ENCODE measurements at places on chromosomes 4 and X. TPM values are rescaled to one million over a fixed set of nuclear protein-coding genes. Genes with fewer than 3 reads are reported as not detected.

- H3K4me1 ChIP-seq, result no peaks in the 10 kb centered on the region
- no peak overlapping the region for H3K4me3 ChIP-seq
- DNase-seq, result no peak
Measured at GRCh38 chrX:73647632-73648322, 84.8 kb downstream of the CHIC1 start.

GRCh38 chrX:48616576-48616975 is 19.3 kb downstream of the WDR13 start:
- H3K36me3 ChIP-seq, result no peaks in the 10 kb centered on the region
- no peaks in the 10 kb centered on the region for H3K27me3 ChIP-seq
- H3K27ac ChIP-seq, result no peak overlapping the region
- no peaks in the 10 kb centered on the region for H3K4me1 ChIP-seq

DNA sequence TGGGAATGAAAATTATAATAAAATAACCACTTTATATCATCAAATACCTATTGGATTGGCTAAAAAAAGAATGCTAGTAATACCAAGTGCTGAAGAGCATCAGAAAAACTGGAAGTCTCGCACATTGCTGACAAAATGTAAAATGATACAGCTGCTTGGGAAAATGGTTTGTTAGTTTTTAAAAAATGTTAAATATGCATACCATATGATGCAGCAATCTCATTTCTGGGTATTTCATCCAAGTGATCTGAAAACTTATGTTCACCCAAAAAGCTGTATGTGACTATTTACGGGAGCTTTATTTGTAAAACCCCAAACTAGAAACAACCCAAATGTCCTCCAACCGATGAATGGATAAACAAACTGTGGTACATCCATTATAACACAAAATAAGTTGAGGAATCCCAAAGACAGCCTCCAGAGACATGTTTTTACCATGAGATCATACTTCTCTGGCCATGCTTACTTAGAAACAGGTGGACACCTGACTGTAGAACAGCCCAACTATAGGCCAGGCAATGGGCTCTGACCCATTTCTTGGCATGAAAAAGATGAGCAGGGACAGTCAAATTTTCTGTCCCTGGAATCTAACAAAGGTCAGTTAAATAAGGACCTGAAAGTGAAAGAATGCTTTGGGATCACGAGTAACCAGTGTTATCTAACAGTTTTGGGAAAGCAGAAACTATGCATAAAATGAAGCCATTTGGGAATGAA is 47.5 kb upstream of the FAM120C start:
- DNase-seq, result no peak
- H3K4me3 ChIP-seq, result no peak overlapping the region
- H3K36me3 ChIP-seq, result no peaks in the 10 kb centered on the region
- no peaks in the 10 kb centered on the region for H3K4me1 ChIP-seq

DNA sequence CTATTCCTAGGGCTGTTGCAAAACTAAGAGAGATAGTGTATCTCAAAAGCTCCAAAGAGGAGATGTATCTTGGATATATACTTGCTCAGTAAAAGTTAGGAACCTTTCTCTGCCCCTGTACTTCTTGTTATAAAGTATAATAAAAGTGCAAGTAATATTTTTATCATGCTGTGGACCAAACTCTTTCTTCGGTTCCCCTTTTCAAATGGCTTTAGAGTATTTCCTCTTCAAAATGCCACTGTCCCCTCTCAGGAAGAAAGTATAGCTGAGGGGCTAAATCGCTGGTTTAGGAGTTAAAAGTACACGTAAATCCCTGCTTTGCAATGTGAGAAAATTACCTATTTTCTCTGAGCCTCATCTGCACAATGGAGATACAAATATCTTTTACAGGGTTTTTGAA is 169.1 kb upstream of the FTHL17 start:
- H3K4me1 ChIP-seq, result peaks cover 3% of the 10 kb centered on the region
- no peaks in the 10 kb centered on the region for H3K36me3 ChIP-seq
- H3K27me3 ChIP-seq, result no peaks in the 10 kb centered on the region
- no peak for DNase-seq

GRCh38 chr4:183831026-183831446 is 74.1 kb upstream of the STOX2 start:
- H3K36me3 ChIP-seq, result no peaks in the 10 kb centered on the region
- H3K4me3 ChIP-seq, result no peak overlapping the region
- no peak for DNase-seq
- no peaks in the 10 kb centered on the region for H3K27me3 ChIP-seq

GRCh38 chr4:158777423-158778155 is 8.8 kb downstream of the FNIP2 start:
- H3K4me3 ChIP-seq, result no peak overlapping the region
- peaks cover 12% of the 10 kb centered on the region for H3K4me1 ChIP-seq
- no peak overlapping the region for H3K27ac ChIP-seq
- no peaks in the 10 kb centered on the region for H3K27me3 ChIP-seq

Gene MAML3
- total RNA-seq, result 5.3 TPM

Gene USP17L13
- total RNA-seq, result not detected

Gene CAPN6
- total RNA-seq, result 4.3 TPM

Gene OTUD6A
- total RNA-seq, result not detected
